Activated CD8-positive, alpha-beta memory T cell treated with anti-CD3 and anti-CD28 coated beads, Interleukin-2, amount 50 U/mL, for 4 hours (primary cell): ENCODE measurements at places on chromosomes 3 and 15.

DNA sequence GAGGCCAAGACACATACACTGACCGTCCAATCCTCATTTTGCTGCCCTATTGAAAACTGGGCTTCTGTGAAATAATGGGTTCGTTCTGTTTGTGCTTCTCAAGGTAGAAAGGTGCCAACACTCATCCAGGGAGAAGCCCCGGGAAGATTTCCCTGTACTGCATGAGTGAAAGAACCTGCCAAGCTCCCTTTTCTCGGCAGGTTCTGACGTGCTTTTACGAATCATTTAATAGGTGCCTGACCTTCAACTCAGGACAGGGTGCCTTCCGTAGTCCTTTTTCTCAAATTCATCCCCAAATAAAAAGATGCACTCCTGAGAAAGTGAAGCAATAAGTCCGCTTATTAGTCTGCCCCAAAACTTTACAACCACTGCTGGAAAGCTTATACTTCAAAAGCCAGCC is 64.2 kb downstream of the B3GNT5 start:
- DNase-seq = no peak

- no peak for DNase-seq
Observed at GRCh38 chr3:179404307-179404706, 47.0 kb downstream of the GNB4 start.

GRCh38 chr3:29949131-29949530 is 657.3 kb upstream of the TGFBR2 start:
- DNase-seq = no peak

DNA sequence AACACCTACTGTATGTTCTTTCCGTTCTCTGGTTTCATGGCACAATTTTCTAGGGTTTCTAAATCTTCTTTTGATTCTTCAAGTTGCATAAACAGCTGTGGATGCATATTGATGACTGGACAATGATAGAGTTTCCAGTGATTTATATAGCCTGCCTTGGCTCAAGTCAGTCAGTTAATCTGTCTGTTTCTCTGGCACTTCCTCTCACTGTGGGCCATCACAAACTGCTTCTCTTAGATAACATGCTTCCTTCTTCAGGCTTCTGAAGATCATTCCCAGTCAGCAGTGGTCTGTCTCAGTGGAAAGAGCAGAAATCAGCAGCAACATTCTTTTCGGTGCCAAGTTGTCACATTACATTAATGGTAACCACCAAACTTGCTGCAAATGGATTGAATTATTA is 207.2 kb downstream of the RYR3 start:
- no peak for DNase-seq

GRCh38 chr3:53225651-53226050 is 30.2 kb downstream of the TKT start:
- no peak for DNase-seq

GRCh38 chr15:56475351-56475750 is 10.4 kb upstream of the MNS1 start:
- DNase-seq = no peak

DNA sequence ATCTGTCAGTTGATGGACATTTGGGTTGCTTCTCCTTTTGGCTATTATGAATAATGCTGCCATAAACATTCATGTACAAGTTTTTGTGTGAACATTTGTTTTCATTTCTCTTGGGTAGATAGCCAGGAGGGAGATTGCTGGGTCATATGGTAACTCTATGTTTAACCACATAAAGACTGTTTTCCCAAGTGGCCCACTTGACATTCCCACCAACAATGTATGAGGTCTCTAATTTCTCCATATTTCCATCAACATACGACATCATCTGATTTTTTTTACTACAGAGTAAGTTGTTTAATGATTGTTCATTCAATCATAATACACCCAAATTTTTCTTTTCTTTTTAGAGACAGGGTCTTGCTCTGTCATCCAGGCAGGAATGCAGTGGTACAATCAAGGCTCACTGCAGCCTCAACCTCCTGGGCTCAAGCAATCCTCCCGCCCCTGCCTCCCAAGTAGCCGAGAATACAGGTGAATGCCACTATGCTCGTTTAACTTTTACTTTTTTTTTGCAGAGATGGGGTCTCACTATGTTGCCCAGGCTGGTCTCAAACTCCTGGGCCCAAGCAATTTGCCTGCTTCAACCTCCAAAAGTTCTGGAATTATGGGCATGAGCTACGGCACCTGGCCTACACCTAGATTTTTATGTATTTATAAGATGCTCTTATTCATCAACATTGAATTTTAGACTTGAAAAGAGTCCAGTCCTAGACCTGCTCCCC is 6.8 kb downstream of the IP6K1 start:
- no peak for DNase-seq

DNA sequence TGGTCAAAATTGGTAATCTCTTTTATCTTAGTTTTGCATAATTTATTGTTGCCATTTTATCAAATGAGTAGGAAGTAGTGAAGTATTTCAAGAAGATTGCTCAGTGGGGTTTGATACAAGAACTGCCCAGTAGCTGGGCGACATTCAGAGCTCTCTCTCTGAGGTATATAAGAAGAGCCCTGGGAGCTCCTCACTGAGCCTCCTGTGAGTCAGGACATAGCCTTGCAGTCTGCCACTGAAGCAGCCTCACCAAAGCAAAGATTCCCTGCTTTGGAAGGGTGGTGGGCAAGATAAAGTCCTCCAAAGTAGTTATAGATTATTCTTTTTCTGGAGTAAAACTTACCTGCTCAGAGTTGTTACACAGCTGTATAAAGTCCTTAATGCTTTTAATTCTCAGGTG is 26.1 kb downstream of the SKIL start:
- no peak for DNase-seq

- DNase-seq = no peak
Observed at GRCh38 chr3:164794099-164794498, 284.2 kb downstream of the SI start.

DNA sequence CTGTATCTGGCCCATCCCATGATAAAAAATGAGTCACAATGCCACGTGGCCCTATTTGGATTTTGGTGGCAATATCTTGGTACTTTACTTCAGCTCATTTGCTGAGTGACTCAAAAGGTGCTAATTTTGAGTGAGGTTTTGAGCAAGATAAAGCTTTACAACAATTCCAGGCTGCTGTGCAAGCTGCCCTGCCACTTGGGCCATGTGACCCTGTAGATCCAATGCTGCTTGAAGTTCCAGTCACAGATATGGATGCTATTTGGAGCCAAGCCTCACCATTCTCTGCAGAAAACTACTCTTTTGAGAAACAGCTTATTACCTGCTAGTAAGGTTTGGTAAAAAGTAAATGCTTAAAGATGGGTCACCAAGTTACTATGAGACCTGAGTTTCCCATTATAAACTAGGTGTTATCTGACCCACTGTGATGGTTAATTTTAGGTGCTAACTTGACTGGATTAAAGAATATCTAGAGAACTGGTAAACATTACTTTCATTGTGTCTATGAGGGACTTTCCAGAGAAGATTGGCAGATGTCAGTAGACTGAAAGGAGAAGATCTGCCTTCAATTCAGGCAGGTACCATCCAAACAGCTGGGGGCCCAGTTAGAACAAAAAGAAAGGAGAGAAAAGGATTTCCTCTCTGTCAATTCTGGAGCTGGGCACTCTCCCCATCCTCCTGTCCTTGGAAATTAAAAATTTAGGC is 1083.9 kb downstream of the DIPK2A start:
- no peak for DNase-seq

GRCh38 chr3:12961007-12961696 is 112.1 kb downstream of the IQSEC1 start:
- DNase-seq = no peak

DNA sequence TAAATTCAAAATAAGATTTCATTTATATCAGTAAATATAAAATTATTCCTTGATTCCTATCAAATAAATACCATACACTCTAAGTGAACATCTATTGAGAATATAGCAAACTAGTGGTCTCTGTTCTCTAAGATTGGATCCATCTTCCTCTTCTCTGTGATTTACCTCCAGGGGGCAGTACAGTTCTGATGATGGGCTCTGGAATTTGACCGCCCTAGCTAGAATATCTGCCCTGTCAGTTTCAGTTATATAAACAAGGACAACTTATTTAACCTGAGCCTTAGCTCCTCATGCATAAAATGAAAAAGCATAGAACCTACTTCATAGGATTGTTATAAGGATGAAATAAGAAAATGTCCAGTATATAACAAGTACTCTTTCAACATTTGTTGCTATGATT is 171.1 kb upstream of the CCDC54 start:
- no peak for DNase-seq

DNA sequence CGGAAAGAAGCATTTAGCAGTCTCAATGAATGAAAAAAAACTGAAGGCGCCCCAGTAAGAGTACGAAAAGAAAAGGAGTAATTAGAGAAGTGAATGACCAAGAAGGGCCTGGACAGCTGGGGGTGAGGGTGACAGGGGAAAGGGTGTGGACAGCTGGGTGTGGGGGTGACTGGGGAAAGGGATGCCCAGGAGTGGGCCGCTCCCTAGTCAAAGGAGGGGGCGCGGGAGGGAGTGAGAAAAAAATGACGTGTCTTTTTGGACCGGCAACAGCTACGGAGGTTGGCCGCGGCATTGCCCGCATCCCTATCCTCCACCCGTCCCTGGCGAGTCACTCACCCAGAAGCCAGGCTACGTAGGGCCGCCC is 274 bp upstream of the ZCWPW2 start:
- no peak for DNase-seq

- no peak for DNase-seq
Observed at GRCh38 chr3:137191951-137192350, 234.2 kb downstream of the IL20RB start.

DNA sequence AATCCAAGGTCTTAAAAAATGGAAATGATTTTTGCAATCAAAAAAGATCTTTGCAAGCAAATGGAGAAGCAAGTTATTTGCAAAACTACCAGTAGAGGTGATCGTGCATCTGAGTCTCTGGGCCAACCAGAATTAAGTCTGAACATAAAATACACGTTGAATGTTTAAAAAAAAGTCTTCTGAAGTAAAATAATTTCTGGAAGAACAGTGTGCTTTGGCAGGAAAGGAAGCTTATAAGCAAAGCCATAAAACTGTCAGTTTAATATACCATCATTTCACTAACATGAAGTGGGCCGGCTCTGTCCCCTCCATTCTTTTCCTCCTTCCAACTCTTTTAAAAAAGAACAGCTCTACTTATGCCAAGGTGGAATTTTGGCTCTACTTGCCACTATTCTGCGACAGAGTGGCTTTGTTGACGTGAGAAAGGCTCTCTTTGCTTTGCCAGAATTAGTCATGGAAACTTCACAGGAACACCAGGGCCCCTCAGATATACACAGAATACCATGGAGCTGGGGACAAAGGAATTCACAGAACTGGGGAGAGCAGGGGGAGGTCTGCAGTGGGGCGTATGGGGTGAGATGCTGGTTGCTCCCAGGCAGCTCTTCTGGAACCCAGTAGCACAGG is 29.8 kb downstream of the FSTL1 start:
- DNase-seq = no peak

DNA sequence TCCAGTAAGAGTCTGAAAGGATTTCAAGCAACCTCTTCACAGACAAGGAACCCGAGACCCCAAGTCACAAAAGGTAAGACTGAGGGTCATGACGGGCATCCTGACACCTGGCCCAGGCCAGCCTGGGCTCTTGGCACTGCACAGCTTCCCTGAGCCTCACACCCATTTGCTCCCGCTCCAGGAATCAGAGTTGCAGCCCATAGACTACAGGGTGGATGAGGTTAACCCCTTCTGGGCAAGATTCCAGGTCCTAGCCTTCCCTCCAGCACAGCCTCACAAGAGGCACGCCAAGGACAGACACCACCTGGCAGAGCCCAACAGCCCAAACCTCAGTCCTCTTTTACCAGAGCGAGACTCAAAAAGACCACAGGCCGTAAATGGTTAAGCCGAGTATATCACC is 36.2 kb downstream of the RBPMS2 start:
- DNase-seq = no peak

- no peak for DNase-seq
Observed at GRCh38 chr3:2856138-2857133, 253.7 kb downstream of the IL5RA start.

- peak; percentile 32 for DNase-seq
Observed at GRCh38 chr3:13621381-13622221, 72.7 kb downstream of the FBLN2 start.

GRCh38 chr3:42803414-42804105 is 730 bp downstream of the HIGD1A start:
- peak; percentile 28 for DNase-seq

DNA sequence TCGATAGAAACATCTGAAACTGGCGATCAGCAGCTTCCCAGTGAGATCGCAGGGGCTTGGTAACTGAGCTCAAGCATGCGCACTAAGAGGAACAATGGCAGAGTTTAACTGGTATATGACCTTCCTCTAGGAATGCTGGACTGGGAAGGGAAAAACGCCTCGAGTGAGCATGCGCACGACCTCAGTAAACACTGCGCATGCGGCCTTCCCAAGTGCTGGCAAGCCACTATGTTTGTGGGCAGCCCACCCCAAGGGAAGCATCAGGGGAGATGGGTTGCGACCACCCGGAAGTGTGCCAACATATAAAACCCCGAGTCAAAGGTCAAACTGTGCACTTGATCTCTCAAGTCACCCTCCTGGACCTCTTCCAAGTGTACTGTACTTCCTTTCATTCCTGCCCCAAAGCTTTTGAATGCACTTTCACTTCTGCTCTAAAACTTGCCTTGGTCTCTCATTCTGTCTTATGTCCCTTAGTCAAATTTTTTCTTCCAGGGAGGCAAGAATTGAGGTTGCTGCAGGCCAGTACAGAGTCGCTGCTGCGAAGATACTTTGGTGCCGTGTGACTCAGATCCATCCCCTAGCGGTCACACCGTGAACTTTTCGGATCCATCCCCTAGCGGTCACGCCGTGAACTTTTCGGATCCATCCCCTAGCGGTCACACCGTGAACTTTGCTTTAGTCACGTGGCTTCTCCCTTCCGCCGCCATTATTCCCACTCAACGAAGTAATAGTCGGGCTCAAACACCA is 243.3 kb downstream of the FAM43A start:
- DNase-seq = no peak

GRCh38 chr15:45732662-45733061 is 97.8 kb downstream of the SQOR start:
- no peak for DNase-seq

DNA sequence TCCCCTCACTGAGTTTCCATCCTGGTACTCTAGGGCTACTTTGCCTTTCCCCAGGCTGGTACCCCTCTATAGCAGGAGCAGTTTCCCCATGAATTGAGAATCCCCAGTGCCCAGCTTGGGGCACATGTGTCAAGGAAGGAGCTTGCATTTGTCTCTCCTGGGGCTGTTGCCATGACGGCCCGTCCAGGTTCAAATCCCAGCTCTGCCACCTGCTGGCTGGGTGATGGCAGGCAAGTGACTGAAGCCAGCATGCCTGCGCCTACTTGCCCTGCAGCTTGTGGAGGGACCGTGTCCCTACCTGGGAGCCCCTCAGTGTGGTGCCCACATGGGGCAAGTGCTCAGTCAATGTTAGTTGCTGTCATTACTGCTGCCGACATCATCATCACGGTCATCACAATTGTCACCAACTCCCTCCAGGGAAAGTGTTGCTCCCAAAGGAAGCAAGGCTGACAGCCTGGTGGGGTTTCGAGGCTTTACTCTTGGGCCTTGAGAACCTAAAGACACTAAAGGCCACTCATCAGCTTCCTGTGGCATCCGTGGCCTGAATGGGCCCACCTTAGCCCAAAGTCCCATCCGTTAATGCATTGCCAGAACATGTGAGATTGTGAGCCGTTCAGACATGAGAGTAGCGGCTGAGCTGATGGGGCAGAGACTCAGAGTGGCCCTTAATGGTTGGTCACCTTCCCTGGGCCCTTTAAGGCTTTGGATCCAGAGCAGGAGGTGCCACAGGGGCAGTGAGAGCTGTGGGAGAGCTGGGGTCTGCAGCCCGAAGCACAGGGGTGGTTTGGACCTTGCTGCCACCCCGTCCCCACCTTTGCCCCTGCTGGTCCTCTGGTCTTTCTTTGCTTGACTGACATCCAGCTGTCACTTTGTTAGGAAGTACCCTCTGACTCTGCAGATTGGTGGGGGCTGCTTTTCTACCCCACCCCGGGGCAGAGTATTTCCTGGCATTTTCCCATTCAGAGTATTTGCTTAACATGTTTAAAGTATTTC is 144.4 kb downstream of the DNAJB8 start:
- peak; percentile 60 for DNase-seq
